RPMI7951 (cell line): ENCODE measurements at places on chromosomes 2 and 18.

DNA sequence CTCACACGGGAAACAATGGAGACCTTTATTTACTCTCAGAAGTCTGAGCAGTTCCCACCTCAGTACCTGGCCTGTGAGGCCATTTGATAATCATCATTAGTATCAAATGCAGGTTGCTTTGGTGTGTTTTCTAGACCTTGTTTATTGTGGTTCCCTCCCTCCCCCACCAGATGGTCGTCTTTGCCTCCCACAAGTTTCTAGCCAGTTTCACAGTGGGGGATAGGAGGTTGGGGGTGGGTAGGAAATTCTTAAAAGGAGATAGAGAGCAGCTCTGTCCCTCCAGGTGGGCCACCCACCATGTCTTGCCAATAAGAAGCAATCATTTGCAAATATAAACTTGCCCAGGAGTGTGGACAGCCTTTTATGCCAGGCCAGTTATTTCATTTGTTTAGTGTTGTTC lies 31.3 kb downstream of the SETBP1 start:
- DNase-seq = no peak

DNA sequence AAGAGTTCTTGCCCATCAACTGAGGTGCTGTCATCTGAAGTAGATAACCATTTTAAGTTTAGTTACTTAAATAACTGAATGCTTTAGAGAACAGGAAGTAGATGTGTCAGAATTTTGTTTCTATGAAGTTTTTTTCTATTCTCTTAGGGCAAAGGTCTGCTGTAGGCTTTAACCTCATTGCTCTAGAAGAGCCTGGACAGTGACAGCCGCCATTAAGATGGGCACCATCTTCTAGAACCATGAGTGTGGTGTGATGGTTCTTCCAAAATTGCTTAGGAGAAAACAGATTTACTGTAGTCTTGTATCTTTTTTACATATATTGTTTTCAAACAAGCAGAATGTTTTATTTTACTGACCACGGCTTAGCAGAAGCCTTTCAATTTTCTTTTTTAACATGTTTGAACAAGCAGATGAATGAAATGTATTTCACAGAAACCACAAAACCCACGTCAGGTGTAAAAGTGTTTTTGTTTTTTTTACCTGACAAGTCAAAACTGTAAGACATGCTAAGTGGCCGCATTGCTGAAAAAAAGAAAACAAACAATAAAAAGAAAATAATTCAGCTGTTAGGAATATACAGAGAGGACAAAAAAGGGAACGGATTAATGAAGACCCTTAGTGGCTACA lies 77.9 kb downstream of the PRELID3A start:
- DNase-seq = no peak

- DNase-seq = no peak
These were observed 3.7 kb upstream of the ADI1 start for GRCh38 chr2:3522961-3523421.

DNA sequence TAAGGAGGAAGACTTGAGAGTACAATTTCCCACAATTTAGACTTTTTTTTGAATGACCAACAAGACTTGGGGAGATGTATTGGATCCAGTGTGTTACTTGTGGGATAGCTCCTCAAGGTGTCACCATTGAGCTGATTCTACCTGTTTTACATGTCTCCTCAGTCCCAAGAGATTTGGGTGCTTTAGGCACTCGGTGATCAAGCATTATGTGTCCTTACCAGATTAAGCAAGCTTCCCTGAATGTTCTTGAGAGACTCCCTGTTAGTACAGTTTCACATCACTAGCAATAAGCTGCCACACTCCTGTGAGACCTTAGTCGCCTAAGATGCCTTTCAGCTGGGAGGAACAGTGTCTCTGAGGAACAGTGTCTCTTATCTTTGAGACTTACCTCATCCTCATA lies 384.3 kb upstream of the SYT4 start:
- DNase-seq = peak; percentile 67

DNA sequence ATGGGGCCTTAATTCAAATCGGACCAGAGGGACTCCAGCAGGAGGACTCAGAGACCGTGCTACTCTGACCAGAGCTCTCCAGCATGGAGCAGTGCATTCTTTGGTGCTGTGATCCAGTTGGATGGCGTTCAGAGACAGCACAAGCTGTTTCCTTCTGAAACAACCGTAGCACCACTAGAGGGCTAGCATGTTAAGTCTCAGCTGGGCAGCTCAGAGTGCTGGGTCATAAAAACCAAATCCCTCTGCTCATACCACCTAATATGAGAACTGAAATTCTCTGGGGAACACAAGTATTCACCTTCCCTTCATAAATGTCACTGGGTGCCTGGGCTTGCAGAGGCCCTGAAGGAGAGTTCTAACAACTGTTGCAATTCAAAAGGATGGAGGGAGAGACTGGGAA lies 97.7 kb upstream of the TFCP2L1 start:
- DNase-seq = no peak

DNA sequence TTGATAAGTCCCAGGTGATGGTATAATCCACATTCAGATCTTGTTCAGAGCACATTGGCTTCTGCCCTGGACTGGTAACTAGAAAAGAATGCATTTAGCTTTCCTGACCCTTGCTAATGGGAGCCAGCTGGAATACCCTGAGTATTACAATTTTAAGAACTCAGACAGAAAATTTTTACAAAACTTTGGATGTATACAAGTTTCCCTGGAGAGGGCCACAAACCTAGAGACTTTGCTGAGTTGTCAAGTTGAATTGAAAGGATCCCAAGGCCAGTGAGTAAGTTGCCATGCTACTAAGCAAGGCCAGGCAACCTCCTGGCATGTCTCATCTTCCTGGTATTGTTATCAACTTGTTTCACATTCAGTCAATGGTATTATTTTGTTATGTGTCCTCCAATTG lies 20.0 kb upstream of the NABP1 start:
- DNase-seq = peak; percentile 67

- DNase-seq = no peak
These were observed 258.8 kb upstream of the NRXN1 start for GRCh38 chr2:51290725-51291124.

DNA sequence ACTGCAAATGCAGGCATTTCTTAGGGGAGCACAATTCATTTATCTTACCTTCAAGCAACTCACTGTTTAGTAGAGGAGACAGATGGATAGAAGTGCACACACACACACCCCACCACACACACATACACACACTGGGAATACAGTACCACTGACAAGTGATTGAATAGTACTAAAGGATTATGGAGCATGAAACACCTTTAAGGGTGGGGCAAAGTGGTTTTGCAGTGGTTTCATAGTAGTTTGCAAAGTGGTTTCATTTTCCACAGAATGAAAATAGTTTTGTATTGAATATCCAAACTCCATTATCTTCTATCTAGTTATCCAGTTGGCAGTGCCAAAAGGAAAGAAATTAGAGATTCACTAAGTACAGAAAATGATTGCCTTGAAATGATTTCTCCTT lies 18.9 kb downstream of the KIF5C start:
- no peak for DNase-seq

DNA sequence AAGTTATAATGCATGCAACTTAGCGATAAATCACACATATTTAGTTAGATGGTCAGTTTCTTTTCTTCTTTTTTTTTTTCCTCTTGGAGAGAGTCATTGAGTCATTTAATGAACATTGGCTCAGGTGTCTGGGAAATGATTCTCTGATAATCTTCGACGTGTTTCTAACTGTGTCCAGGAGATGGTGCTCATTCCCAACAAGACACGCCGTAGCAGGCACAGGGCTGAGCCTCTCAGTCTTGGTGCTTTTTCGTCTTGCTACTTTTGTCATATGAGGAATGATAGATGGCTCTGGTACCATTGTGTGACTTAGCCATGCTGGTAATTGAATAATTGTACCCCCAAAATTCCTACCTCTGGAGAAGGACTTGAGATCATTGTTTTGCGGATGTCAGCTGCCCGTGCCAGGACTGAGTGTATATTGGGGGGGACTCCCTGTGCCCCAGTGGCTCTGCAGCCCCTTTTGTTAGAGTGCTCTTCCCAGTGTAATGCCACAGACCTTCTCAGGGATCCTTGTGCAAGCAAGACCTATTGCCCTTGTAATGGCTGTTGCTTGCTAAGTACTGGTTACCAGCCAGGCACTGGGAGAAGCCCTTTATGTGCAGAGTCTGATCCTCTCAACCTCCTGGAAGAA lies 107.6 kb upstream of the CYRIA start:
- peak; percentile 40 for DNase-seq

DNA sequence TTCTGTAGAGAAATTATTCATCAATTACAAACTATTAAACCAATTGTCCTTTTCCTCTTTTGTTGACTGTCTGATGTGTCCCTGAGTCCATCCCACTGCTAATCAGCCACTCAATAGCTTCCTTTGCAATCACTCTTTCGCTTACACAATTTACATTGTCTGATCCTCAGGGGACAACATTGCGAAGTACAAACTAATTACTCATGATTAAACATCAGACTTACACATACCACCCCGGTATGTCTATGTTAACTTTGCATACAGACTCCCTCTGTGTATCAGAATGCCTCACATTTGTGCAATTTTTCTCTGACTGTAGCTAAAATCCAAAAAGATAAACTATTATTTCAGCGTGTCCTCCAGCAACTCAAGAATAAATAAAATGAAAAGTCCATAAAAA lies 264.4 kb upstream of the REV1 start:
- peak; percentile 4 for DNase-seq

DNA sequence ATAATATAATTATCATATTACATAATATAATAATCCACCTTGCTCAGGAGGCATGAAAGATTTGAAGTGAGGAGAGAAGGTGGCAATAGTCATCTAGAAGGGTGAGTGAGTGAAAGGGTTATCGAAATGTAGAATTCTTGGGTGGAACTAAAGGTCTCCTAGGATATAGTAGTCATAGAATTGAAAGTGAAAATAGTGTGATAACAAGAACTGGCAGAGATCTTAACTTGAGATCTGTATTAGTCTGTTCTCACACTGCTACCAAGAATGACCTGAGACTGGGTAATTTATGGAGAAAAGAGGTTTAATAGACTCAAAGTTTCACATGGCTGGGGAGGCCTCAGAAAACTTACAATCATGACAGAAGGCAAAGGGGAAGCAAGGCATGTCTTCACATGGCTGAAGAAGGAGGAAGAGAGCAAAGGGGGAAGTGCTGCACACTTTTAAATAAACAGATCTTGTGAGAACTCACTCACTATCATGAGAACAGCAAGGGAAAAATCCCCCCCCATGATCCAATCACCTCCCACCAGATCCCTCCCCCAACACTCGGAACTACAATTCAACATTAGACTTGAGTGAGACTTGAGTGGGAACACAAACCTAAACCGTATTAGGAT lies 351.5 kb downstream of the NR4A2 start:
- no peak for DNase-seq

DNA sequence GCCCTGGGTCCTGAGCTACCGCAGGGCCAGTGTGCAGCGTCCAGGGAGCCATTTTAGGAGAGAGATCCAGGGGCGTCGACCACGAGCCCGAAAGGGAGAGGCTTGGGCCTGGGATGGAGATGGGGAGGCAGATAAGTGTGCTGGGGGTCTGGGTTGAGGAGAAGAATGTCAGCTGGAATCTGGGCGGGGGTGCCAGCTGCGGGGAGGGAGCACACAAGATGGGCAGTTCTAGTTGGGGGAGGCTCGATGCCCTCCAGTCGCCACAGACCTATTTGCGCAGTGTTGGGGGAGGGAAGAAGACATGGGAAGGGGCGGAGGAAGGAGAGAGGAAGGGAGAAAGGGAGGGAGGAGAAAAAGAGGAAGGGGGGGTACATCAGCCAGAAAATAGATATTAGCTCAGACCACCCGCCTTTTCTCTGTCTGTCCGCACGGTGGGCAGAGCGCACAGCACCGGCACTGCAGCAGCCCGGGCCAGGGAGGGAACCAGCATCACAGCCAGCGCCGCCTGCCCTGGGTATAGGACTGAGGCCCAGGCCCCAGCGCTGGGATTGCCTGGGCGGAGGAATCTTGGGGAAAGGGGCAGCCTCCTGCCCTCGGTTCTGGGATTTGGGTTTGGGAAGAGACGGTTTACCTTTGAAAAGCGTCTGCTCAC lies 1.9 kb upstream of the HOXD11 start:
- no peak for DNase-seq

DNA sequence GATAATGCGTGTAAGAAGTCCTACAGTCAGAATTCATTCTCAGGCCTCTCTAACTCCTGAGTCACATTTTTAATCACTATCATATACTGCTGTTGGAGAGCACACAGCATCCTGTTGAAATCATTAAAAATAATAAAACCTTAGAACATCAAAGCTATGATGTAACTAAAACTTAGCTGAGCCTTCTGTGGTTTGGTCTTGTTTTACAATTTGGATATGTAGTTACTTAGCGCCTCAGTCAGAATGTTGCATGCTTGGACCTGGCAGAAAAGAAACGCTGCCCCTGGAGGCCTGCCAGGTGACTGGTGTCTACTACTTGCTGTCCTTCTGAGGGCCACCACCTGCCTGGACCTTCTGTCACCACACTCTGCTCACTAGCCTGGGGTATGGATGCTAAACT lies 261.1 kb upstream of the RASGRP3 start:
- peak; percentile 66 for DNase-seq

- DNase-seq = no peak
These were observed 68.0 kb downstream of the BOLA3 start for GRCh38 chr2:74079522-74080341.

- peak; percentile 89 for DNase-seq
These were observed 137.4 kb upstream of the ETAA1 start for GRCh38 chr2:67259556-67260342.

GRCh38 chr2:74984947-74985637 lies 26.6 kb downstream of the POLE4 start:
- DNase-seq = no peak

DNA sequence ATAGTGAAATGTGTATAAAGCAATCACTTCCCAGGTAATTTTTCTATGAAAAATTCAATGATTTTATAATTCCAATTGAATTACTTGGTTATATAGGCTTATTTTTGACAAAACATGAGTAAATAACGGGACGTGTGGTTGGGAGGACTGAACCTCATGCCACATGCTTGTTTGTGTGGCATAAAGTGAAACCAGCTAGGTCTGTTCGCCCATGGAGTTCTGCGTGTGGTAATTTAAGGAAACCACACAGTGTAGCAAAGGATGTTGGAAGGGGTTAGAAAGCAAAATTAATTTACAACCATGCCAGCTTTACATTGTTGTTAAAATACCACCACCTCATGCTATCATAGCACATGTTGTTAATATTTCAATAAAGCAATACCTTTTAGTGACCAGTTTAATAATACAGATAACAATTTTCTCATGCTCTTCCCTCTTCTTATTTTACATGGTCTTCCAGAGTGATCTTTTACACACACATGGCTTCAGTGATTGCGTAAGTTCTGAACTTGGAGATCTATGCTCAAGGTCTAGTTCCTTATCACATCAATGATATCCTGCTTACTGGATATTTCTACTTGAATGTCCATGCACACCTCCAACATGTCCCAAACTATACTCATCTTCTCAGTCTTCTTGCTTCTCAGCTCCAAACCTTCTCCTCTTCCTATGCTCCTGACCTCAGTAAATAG lies 156.4 kb upstream of the ITGA4 start:
- DNase-seq = no peak

- DNase-seq = no peak
These were observed 3.9 kb downstream of the PKDCC start for GRCh38 chr2:42051543-42052235.

- peak; percentile 77 for DNase-seq
These were observed 5.9 kb downstream of the MFSD2B start for GRCh38 chr2:24015562-24016375.
